ENCODE measurements at places on chromosomes 6 and 20.
A peak's percentile ranks its signal among the peaks of the same experiment; 100 is the strongest.

- DNase-seq, result peak; percentile 30
Measured at GRCh38 chr6:22194188-22194921, 102.5 kb downstream of the PRL start.

DNA sequence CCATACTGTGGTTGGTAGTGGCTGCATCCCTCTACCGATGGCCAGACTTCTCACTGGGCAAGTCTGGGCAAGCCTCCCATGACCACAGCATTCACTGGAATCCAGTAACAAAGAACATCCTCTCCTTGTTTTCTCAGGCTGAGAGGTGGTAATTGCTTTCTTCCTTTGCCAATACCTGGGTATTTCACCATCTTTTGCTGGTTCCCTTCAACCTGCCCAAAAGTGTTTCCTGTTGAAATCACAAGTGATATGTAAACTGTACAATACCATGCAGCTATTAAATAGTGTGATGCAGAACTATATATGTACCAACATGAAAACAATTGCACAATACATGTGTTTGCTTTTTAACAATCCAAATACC is at the start of gene PTCHD4:
Gene PTCHD4 (minus strand): TSS at position 55 of the 364 bp plus-strand sequence. CDS start 42,240 bp downstream, outside the sequence.
- no peak for DNase-seq

- DNase-seq, result no peak
Measured at GRCh38 chr6:34068462-34069044, 77.3 kb downstream of the GRM4 start.

GRCh38 chr6:154672086-154672485 is 61.1 kb upstream of the SCAF8 start:
- no peak for DNase-seq

DNA sequence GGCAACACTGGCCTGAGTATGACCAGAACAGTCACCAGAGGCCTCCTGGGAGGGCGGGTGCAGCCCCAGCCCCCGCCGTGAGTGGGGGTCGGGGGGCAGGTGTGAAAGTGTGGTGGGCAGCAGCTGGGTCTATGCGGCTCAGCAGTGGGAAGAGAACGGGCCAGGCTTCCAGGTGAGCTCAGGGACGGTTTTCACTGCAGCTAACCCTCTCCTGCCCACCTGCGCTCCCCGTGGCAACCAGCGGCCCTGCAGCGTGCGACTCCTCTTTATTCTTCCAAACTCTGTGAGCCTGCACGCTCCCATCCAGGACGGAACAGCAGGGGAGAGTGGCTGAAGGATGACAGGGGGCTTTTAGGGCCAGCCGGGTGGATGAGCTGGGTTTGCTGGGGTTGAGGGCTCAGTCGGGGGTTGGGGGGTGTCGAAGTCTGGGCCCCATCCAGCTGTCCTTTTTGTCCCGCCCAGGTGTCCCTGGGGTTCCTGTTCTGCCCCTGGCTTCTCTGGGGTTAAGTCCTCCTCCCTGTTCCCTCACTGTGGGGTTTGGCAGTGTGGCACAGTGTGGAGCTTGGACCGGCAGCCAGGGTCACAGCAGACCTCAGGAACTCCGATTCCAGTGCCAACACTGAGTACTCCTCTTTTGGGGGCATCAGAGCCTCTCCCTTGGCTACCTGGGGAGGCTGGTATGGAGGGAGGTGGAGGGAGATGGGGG is 859 bp upstream of the BIRC7 start:
- peak; percentile 62 for DNase-seq

DNA sequence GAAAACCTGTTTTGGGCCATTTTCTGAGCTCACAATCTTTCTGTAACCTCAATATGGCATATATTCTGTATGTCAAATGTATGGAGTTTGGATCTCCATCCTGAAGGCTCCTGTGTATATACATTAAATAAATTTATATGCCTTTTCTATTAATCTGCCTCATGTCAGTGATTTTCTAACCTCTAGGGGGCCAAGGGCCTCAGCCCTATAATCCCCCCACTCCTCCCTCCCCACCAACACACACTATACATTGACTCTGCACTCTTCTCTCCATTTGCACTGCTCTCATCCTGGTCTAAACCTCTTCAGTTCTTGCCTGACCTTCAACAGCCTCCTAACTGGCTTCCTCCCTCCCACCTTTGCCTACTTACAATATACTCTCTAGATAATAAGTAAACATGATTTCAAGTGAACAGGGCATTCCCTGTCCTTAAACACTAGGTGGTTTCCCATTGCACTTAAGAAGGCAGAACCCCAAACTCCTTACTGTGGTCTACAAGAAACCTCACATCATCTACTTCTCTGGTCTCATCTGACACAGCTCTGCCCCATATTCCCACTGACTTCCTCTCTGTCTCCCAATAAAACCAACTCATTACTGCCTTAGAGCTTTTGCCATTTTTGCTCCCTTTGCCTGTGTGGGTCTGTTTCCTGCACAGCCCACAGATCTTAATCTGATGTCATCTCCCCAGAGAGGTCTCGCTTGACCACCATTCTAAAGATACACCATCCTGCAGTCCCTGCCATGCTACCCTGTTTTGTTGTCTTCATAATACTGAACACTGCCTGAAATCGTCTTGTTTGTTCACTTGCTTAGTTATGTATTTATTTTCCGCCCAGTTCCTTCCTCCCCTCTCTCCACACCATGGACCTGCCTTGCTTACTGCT is 213.7 kb downstream of the SYNE1 start:
- no peak for DNase-seq

DNA sequence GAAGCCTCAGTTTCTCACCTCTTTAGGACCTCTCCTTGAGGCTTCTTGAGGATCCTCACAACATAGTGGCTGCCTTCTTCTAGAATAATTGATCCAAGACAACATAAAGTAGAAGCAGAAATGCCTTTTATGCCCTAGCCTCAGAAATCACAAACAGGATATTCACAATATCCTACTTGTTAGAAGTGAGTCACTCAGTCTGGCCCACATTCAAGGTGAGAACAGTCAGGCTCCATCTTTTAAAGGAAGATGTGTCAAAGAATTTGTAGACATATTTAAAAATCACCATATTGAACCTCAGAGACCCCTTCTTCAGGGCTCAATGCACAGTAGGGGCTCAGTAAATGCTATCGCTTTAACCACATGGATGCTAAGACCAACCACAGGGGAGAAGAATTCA is 20.8 kb upstream of the FAM83D start:
- no peak for DNase-seq

GRCh38 chr6:63685446-63686379 is 50.1 kb downstream of the PHF3 start:
- DNase-seq, result peak; percentile 46

- DNase-seq, result peak; percentile 53
Measured at GRCh38 chr6:143549221-143549948, 37.9 kb upstream of the FUCA2 start.

- no peak for DNase-seq
Measured at GRCh38 chr6:27183060-27183832, 64.3 kb upstream of the PRSS16 start.

- no peak for DNase-seq
Measured at GRCh38 chr6:117617210-117618035, 15.1 kb upstream of the GOPC start.

DNA sequence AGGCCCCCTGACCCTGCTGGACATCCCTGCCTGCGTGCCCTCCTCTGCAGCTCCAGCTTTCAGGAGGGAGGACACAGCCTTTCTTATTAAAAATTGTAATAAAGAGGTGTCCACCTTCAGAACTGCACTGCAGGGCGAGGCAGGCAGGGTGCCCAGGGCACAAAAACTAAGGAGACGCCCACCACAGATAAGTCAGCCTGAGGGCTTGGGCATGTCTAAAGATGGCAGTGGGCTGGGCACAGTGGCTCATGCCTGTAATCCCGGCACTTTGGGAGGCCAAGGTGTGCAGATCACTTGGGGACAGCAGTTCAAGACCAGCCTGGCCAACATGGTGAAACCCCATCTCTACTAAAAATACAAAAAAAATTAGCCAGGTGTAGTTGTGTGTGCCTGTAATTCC is 7.0 kb upstream of the C20orf144 start:
- DNase-seq, result no peak

DNA sequence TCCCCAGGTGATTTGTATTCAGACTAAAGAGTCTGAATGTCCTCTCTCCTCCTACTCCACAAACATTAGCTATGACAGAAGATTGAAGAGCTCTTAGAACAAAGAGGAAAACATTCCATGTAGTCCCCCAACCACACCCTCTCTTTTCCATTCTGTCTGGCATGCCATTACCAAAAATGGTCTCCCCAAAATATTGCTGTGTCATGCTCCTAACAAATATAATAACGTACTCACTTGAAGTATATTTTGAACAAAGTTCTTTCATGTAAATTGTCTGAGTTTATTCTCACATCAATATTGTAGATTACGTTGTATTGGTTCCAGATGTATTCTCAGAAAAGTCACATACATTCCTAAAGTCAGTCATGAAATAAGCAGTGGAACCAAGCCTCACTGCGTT is 467.3 kb upstream of the IRAK1BP1 start:
- DNase-seq, result no peak

DNA sequence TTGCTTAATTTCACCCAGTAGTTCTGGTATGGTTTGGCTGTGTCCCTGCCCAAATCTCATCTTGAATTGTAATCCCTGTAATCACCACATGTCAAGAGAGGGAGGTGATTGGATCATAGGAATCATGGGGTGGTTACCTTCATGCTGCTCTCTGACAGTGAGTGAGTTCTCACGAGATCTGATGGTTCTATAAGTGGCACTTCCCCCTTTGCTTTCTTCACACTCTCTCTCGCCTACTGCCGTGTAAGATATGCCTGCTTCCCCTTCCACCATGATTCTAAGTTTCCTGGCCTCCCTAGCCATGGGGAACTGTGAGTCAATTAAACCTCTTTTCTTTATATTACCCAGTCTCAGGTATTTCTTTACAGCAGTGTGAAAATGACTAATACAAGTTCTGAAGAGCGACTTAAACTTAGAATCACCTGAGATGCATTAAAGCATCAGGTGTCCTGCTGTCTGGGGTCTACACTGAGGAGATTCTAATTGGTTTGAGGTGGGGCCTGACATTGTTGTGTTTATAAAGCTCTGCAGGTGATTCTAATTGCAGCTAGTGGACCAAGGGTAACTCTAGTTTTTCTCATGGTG is 82.1 kb upstream of the DTNBP1 start:
- DNase-seq, result no peak

DNA sequence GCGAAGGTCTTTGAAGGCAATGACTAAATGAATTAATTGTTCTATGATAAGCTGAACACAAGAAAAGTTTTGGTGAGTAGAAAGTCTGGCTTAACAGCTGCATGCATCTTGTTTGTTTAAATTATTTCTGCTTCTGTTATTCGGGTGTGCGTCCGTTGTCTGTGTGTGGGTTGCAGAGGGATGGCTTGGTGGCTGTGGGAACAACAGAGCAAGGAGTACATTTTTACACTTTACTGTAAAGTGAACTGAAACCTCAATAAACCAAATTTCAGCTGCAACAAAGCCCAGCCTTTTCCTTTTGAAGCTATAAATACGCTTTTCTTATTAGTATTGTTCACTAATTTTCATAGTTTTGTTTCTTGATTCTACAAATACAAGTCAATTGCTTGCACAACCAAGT is 3.5 kb upstream of the LAMP5 start:
- DNase-seq, result no peak

GRCh38 chr20:50015636-50015992 is 32.8 kb downstream of the SNAI1 start:
- DNase-seq, result no peak

DNA sequence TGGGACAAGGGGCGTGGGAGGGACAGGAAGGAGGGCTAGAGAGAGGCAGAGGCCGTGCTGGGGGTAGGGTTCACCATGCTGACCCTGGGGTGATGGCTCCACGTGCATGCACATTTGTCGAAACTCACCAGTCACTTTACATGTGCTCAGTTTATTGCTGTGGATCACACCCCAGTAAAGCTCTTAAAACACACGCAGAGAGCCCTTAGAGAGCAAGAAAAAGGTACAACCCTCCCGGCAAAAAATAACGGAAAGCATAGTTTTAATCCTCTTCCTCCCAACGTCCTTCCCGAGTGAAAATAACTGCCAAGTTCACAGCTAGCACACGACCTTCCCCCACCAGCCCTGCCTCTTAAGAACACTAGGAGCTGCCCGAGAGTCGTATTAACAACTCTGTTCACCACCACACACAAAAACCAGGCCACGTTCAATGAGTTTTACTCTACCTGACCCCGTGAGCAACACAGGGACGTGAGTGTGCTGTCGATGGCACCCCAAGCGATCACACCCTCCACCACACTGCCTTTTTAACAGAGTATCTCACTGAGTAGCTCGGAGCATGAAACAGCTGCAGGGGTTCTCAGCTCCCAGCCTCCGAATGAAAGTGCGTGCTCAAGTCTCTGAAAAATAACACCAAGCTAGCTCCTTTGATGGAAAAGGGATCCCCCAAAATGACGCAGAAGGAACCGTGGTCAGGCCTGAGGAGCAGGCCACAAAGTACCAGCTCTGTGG is 39.7 kb downstream of the TAF4 start:
- peak; percentile 70 for DNase-seq

GRCh38 chr6:98525860-98526259 is 308.5 kb upstream of the POU3F2 start:
- DNase-seq, result no peak

DNA sequence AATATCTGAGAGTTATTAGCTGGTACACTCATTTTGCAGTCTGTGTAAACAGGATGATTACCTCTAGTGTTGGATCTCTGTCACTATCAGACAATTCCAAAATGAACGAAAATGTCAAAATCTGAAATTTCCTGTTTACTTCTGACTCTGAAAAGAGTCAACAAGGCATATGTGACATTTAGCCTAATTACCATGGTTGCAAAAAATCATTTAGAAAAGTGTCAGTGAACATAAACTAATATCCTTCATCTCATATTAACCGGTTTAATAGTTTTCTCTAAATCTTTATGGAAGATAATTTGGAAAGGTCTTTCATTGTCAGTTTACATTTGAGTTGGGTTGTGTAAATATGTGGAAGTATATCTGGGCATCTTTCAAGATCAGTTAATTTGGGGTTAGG is 431.8 kb upstream of the HSF2 start:
- DNase-seq, result no peak

DNA sequence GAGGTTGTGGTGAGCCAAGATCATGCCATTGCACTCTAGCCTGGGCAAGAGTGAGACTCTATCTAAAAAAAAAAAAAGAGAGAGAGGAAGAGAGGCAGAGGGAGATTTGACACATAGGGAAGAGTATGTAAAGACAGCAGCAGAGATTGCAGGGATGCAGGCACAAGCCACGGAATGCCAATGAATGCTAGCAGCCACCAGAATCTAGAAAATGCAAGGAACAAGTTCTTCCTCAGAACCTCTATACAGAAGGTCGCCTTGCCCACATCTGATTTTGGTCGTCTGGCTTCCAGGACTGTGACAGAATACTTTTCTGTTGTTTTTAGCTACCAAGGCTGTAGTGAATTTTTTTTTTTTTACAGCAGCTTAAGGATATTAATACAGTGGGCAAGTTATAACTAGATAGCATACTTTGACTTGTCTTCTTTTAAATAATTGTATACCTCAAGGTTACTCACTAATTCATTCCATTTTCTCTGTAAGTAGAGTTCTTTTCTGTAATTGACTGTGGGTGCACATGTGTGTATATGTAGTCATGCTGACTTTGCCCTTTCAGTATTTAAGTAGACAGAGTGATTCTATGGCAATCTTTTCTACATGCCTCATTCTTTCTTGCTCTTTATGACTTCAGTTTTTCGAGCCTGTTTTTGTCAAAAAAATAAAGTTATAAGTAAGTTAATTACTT is 402.2 kb downstream of the GJA1 start:
- no peak for DNase-seq

GRCh38 chr20:4870906-4871305 is 130.4 kb downstream of the SLC23A2 start:
- DNase-seq, result no peak

Data from GM20000 (cell line).